ENCODE measurements at places on chromosomes 6 and 20.

DNA sequence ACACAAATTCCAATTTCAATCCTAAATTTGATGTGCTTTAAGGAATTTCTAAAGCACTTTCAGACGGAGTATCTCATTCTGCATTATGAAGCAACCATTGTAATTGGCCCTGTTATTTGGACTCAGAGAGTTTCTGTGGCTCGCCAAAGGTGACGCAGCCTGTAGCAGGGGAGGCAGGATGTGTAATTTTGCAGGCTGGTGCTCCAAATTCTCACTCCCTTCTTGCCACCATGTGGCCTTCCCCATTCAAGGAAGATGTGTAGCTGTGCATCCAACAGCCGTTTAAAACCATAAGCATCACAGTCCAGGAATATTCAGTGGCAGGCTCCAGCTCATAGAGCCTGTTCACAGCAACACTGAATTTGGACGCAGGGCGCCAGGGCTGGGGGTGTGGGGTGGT is 45.8 kb downstream of the AGPAT4 start:
- no peak for DNase-seq

- no peak for DNase-seq
Observed at GRCh38 chr6:87900160-87900698, 147.4 kb upstream of the SPACA1 start.

GRCh38 chr6:28856620-28857005 is 67.2 kb downstream of the TRIM27 start:
- no peak for DNase-seq

DNA sequence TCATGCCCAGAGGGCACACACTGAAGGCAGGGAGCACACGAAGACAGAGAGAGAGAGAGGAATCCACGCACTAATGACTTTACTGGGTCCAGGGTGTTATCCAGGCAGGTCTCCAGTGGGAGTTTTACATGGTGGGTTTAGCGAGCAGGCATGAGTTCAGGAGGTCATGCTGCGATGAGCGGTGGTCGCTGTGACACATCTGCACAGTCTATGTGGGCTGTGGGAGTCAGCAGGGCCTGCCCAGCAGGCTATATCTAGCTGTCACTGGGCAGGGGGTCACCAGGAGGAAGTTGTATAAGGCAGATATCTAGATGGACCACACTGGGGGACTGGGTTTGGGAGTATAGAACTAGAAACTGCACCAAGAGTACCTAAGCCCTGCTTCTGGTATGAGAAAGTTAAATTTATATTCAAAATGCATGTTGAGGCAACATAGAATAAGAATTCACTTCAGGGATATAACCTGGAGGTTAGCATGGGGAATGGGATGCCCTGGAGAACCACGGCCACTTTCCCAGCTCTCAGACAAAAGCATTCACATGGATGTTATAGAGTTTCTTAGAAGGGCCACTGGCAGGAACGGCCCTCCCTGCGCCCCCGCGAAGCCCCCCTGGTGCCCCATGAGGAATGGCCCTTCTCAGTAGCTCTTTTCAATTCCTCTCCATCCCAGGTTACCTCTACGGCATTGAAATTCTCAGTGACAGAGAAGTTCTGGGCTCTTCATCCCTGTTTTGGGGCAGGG is 113.9 kb downstream of the RNF144B start:
- DNase-seq, result no peak

DNA sequence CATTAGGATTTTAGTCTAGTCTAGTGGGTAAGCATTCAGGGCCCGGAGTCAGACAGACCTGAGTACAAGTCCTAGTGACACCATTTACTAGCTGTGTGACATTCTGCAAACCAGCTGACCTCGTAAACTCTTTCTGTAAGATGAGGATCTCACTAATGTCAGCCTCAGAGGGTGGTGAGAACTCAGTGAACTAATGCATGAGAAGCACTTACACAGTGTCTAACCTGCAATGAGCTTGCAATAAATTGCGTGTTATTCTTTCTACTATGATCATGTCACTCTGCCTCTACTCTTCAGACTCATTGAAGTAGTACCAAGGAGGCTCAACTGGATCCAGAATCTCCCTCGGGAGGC is 41.1 kb upstream of the ZNF831 start:
- no peak for DNase-seq

DNA sequence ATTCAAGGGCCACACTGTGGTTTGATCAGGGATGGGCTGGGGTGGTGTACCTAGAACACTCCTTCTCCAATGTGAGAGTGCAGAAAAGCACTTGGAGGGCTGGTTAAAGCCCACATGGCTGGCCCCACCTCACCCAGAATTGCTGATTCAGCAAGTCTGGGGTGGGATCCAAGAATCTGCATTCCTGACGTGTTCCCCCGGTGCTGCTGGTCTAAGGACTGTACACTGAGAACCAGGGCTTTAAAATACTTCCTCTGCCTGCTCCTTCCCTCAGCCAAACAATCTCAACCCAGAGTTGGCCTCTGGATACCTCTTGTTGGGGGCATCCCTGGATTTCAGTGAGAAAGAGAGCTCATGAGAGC is 13.4 kb upstream of the OCSTAMP start:
- no peak for DNase-seq

GRCh38 chr20:13611611-13612125 is 27.1 kb downstream of the TASP1 start:
- no peak for DNase-seq

GRCh38 chr6:170211404-170212025 is 79.4 kb downstream of the DLL1 start:
- DNase-seq, result no peak

DNA sequence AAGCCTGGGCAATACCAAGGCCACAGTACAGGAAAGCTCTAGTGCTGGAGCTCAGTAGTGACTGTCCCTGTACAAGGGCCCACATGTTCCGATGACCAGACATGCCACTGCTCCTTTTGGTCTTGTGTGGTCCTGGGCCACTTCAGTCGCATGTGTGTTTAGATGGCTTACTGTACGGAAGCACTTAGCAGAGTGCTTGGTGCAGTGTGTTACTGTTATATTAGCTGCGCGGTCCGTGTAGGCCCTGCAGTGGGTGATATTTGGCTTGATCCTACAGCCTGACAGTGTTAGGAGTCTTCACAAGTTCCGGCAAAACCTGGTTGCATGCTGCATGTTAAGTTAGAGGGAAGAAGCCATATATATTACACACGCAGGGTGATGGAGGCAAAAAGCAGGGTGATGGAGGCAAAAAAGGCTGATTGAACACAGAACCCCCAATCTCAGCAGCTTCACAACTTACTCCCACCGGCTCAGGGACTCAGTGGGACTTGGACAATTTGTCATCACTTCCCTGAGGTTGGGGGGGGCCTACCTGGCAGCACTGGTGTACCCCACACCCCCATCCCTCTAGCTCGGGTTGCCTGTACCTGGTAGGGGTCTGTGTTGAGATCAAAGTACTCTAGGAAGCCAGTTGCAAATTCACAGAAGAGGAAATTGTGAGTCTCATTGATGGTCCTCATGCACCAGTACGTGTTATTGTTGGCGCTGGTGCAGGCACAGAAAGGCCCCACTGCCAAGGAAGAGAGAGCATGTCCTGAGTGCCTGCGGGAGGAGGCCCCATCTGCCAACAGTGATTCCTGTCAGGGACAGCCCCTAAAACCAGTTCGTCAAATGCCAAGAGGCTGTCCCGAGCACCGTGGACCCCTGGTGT is 122.6 kb downstream of the SULF2 start:
- DNase-seq, result no peak

DNA sequence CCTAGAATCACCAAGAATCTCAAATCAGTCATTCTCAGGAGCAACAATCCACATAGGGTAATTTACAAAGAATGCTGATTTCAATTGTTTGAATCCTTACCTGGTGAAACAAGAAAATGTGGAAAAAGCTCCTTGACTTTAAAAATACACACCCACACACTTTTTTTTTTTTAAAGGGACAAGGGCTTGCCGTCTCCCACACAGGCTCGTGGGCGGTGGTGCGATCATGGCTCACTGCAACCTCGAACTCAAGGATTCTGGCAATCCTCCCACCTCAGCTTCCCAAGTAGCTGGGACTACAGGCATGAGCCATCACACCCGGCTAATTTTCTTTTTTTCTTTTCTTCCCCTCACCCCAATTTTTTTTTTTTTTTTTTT is 30.7 kb downstream of the PARD6B start:
- DNase-seq, result no peak

DNA sequence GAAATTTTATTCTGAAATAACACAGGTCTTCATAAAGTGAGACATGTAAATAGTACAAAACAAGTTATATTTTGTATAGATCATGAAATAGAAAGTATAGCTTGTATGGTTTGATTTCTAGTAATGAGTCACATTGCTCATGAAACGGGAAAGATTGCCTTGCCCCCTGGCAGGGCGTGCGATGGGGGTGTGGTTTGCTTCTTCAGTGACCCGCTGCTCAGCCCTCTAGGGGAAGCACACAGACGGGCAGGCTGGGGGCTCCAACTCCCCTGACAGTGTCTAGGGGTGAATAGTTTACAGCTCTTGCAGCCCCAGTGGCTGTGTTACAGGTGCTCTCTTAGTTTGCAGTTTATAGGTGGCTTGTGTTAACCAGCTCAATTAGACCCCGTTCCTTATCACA is 170.5 kb upstream of the RGS17 start:
- DNase-seq, result no peak

- DNase-seq, result peak; percentile 54
Observed at GRCh38 chr6:44012078-44012493, 115.2 kb downstream of the MRPL14 start.

DNA sequence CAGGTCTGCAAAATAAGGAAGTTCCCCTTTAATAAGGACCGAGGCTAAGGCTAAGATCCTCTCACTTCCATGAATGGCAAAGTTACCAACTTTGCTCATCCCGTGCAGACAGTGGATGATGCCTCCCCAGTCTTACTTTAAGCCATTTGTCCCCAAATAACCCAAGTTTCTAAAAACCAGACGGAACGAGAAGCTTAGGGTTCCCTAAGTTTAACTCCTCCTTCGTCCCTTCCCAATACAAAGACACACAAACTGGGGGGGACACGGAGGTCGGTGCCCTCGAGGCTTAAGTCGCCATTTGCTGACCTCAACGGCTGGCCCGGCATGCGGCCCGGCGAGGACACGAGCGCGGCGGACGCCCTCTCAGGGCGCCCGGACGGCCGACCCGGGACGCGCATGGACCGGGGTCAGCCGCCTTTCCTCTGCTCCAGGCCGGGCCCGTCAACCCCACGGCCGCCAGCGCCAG is 527 bp downstream of the FBXO30 start:
- peak; percentile 50 for DNase-seq

GRCh38 chr6:64415926-64416325 is 780.3 kb downstream of the PHF3 start:
- no peak for DNase-seq

DNA sequence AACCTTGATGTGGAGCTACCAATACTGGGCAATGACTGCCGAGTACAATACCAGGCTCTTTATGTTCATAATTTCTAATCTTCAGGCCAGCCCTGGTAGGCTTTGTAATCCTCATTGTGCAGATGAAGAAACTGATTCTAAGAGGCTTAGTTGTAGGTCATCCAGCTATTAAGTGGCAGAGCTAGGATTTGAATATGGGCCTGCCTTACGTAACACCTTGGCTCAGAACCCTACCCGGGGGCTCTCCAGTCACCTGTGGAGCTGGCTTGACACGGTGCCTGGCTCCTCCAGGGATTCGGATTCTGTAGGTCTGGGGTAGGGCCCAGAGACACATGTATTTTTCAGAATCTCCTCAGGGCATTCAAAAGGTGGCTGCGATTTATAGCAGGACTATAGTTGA is 515.5 kb downstream of the QKI start:
- DNase-seq, result no peak

DNA sequence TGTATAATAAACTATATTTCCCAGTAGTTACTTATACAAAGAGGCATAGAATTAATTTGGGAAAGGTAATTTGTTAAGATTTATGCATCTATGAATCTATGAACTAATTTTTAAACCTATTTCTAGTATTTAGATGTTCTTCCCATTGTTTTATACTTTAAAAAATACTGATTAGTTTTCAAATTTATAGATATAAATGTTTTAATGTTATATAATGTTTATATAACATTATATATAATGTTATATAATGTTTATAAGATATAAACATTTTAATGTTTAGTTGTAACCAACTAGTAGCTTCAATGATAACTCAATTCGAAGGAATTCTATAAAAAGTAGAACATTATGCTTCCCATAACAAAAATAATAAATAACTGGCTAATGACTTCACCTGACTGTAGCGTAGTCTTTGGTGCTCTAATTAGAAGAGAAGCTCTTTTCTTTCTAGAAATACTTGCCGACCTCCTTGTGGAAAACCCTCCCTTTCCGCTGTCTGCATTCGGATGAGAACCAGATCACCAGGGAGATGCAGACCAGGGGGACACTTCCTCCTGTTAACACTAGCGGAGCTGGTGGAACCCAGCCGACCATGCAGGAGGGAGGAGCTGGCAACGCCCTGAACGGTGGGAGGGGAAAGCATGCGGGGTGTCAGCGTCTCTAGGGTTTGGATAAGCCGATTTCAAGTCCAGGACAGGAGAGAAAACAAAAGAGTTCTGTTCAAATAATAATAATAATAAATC is 158.4 kb downstream of the OR2B2 start:
- peak; percentile 60 for DNase-seq

DNA sequence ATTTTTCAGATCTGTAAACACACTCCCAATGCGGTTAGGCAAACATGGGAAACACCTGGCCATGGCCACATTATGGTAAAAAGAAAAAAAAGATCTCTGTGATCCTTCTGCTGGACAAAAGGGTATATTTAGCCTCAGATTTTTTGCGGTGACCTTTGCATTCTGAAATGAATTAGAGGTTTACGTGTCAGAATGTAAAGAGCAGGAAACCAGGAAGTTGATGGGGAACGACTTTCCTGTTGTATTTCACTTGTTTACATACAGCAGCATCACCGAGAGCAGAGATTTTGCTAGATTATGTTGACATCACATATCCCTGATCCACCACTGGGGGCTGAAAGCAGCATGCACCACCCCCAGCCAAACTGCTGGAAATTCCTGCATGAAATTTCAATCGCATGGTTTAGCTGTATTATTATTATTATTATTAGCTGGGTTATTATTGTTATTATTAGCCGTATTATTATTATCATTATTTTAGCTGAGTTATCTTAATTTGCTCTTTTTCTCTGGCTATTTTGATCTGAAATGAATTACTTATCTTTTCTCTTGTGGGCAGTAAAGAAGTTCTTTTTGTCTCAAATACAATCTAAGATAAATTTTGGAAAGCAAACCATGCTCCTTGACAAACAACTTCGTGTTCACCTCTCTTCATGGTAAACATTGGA is 189.4 kb downstream of the ZFP64 start:
- no peak for DNase-seq

GRCh38 chr20:19453862-19454261 is 241.4 kb downstream of the SLC24A3 start:
- DNase-seq, result no peak

DNA sequence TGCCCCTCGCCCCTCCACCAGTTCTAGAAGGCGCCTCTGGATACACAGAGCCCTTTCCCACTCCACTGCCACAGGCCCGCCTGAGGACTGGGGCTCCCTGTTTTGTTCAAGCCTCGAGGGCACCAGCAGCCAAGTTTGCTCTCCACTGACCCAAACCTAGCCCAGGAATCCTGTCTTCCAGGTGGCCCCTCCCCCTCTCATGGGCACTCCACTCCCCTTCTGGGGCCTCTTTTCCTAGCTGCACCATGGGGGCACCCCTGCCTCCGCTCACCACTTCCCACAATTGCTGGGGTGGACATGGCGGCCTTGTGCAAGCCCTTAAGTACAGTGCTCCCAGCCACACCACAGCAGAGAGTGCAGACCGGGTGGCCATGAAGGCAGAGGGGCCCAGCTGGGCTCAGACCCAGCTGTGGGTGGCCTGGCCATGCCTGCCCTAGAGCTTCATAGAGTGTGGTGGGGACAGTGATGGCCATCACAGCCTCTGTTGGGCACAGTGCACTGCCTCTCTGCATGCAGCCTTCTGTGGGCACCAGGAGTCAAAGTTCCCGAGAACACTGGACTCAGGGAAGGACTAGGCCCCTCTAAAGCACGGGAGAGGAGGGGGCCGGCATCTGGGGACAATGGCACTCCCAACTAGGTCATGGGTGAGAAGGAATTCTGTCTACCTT is 1.3 kb downstream of the MYL9 start:
- no peak for DNase-seq

All from KG1 (cell line).